ENCODE measurements at places on chromosomes 1 and 21. TPM values are rescaled to one million over a fixed set of nuclear protein-coding genes. Genes with fewer than 3 reads are reported as not detected.
A peak's percentile ranks its signal among the peaks of the same experiment; 100 is the strongest.

GRCh38 chr1:10189659-10190058, 20.7 kb upstream of the KIF1B start:
- no peak overlapping the region for H3K4me3 ChIP-seq
- no peak overlapping the region for H3K27ac ChIP-seq
- no peaks in the 10 kb centered on the region for H3K27me3 ChIP-seq
- no peaks in the 10 kb centered on the region for H3K36me3 ChIP-seq
- no peaks in the 10 kb centered on the region for H3K4me1 ChIP-seq

DNA sequence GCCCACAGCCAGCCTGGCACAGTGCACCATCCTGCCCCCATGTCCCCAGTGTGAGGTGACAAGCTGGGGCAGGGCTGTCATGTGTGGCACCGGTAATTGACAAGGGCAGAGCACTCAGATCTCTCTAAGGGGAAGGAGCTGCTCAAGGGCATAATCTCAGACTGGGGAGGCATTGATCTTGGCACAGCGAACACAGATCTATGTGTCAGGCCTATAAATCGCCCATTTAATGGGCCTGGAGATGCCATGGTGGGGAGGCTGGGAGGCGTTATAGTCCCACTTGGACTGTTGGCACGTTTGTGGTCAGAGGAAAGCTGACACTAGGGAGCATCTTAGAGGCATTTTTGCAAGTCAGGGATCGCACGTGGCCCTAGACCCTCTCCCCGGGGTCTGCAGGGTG, 594.1 kb downstream of the PTPRU start:
- no peak overlapping the region for H3K4me3 ChIP-seq
- H3K27ac ChIP-seq, result no peak overlapping the region
- H3K36me3 ChIP-seq, result no peaks in the 10 kb centered on the region
- no peak for DNase-seq

GRCh38 chr1:27889506-27889905, 17.2 kb downstream of the THEMIS2 start:
- H3K36me3 ChIP-seq, result peaks cover 81% of the 10 kb centered on the region
- H3K4me3 ChIP-seq, result no peak overlapping the region
- no peaks in the 10 kb centered on the region for H3K27me3 ChIP-seq
- H3K27ac ChIP-seq, result no peak overlapping the region
- no peak for DNase-seq

DNA sequence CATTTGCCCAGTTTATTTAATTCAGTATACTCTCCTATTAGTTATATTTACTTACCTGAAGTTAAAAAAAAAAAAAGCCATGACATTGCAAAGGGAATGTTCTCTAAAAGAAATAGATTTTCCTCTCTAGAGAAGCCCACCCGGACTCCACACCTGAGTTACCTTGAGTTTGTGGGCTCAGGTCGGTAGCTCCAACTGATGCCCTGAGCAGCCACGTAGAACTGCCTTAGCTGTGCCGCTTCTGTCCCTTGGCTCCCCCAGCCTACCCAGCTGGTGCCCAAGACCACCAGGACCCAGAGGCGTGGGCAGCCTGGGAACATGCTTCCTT, 250 bp downstream of the F5 start:
- peak overlapping the region; percentile 34 for H3K4me3 ChIP-seq
- no peak overlapping the region for H3K27ac ChIP-seq

TNNT2 gene
- total RNA-seq, result 6.4 TPM

TMEM51 gene
- total RNA-seq, result 18.4 TPM

DNA sequence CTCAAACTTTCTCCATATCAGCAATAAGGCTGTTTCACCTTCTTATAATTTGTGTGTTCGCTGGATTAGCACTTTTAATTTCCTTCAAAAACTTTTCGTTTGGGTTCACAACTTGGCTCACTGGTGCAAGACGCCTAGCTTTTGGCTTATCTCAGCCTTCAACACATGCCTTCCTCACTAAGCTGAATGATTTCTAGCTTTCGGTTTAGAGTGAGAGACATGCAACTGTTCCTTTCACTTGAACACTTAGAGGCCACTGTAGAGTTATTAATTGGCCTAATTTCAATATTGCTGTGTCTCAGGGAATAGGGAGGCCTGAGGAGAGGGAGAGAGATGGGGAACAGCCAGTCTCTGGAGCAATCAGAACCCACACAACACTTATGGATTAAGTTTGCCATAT, 41.2 kb upstream of the IFNLR1 start:
- no peaks in the 10 kb centered on the region for H3K36me3 ChIP-seq
- DNase-seq, result no peak
- H3K27me3 ChIP-seq, result no peaks in the 10 kb centered on the region
- H3K4me1 ChIP-seq, result no peaks in the 10 kb centered on the region

GRCh38 chr1:941588-942383, 17.3 kb downstream of the NOC2L start:
- peaks cover 35% of the 10 kb centered on the region for H3K4me1 ChIP-seq
- H3K27me3 ChIP-seq, result peaks cover 69% of the 10 kb centered on the region
- H3K27ac ChIP-seq, result peak overlapping the region; percentile 28

GRCh38 chr1:232891071-232891470, 59.3 kb upstream of the NTPCR start:
- no peaks in the 10 kb centered on the region for H3K27me3 ChIP-seq
- no peak for DNase-seq
- H3K4me3 ChIP-seq, result no peak overlapping the region
- no peak overlapping the region for H3K27ac ChIP-seq
- no peaks in the 10 kb centered on the region for H3K4me1 ChIP-seq

- H3K27ac ChIP-seq, result no peak overlapping the region
- H3K4me3 ChIP-seq, result no peak overlapping the region
- no peak for DNase-seq
- no peaks in the 10 kb centered on the region for H3K4me1 ChIP-seq
- peaks cover 4% of the 10 kb centered on the region for H3K36me3 ChIP-seq
Observed at GRCh38 chr1:23736437-23737134, 6.7 kb upstream of the ELOA start.

DNA sequence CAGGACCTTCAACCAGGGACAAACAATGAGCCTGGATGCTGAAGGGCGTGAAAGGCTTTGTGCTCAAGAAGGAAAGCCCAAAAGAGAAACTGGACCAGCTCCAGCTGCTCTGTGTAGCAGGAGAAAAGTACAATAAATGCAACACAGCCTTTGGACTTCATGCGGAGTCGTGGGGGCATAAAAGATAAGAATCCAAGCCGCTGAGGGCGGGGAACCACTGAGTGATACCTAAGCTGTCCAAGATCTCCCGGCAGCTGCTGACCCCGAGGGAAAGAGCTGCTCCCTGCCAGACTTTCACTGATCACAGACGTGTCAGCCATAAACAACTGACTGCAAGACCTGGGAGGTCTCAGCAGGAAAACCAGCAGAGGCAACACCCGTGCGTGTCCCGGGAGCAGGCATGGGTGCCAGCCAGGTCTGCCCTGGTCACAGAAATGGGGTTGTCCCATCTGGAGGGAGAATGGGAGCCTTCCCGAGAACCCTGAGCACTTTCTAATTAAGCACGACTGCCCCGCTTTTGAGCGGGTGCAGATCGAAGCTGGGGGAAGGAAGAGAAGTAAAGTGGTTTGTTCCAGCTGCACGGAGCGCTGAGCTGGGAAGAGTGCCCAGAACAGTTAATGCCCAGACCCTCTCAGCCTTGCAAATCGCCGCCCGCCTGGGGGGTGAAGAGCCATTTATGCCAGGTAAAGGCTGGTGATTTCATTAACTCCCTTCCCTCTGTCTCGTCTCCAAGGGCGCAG, 68.3 kb upstream of the TARDBP start:
- H3K27ac ChIP-seq, result no peak overlapping the region
- H3K36me3 ChIP-seq, result no peaks in the 10 kb centered on the region
- peak; percentile 51 for DNase-seq

GRCh38 chr1:1989789-1990188, 13.8 kb downstream of the CFAP74 start:
- no peaks in the 10 kb centered on the region for H3K4me1 ChIP-seq
- H3K36me3 ChIP-seq, result no peaks in the 10 kb centered on the region
- no peak for DNase-seq
- no peak overlapping the region for H3K4me3 ChIP-seq
- peak overlapping the region; percentile 62 for H3K27ac ChIP-seq

GRCh38 chr1:155648207-155649147, 38.5 kb downstream of the MSTO1 start:
- no peaks in the 10 kb centered on the region for H3K27me3 ChIP-seq
- H3K4me3 ChIP-seq, result no peak overlapping the region
- H3K27ac ChIP-seq, result peak overlapping the region; percentile 46

TLCD4 gene
- total RNA-seq, result 11.3 TPM

KCNE2 gene
- total RNA-seq, result not detected

- H3K4me1 ChIP-seq, result peaks cover 13% of the 10 kb centered on the region
- DNase-seq, result peak; percentile 83
- H3K27ac ChIP-seq, result no peak overlapping the region
Observed at GRCh38 chr1:202155478-202156021, 4.9 kb downstream of the PTPN7 start.

Data from lower lobe of right lung (tissue), 2 donors.